Left ventricle myocardium inferior (tissue), 1 donor: ENCODE measurements at places on chromosomes 3 and 15.
A peak's percentile ranks its signal among the peaks of the same experiment; 100 is the strongest.

DNA sequence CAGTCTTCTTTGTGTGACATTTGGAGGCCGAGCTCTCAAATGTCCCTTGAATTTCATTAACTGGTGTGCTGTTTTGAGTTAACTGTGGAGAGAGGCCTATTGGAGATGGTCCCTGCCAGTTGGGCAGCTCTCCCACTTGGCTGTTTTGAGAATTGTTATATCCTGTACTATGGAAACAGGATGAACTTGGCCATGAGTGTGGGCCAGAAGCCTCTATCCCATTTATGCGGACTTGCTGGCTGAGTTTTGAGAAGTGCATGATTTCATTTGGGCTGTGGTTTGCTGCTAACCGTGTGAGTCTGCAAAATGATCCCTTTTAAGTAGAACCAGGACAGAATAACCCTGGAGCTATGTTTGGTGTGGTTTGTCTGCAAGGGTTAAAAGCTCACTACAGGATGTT lies 366.0 kb downstream of the PTPRG start:
- DNase-seq = peak; percentile 83

DNA sequence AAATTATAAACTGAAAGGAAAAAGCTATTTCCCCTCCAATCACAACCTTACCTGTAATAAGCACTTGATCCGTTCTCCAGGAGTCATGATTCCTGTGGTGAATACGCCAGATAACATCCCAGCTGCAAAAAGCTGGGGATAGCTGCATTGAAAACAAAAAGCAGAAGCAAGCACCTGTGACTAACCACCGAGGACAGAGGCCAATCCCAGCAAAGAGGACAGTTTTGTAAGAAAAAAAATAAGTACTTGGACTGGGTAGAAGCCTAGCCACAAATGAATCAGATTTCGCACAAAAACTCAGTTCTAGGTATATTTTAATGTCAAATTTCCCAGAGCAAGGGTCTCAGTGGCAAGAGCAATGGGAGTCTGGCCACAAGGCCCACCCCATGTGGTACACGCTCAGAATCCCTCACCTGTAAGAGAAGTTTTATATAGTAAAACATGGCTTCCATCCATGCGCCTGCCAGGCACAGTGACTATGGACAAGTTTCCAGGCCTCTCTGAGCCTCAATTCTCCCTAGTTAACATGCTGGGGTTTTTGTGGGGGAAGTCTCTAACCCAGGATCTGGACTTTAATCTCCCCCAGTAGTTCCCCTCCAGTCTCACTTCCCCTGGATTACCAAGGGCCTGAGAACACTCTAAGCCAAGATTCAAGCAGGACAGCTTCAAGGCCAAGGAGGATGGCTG lies 19.2 kb downstream of the SLC25A20 start:
- no peak for DNase-seq

GRCh38 chr3:129013491-129013891 lies 12.4 kb downstream of the EFCC1 start:
- no peak for DNase-seq

DNA sequence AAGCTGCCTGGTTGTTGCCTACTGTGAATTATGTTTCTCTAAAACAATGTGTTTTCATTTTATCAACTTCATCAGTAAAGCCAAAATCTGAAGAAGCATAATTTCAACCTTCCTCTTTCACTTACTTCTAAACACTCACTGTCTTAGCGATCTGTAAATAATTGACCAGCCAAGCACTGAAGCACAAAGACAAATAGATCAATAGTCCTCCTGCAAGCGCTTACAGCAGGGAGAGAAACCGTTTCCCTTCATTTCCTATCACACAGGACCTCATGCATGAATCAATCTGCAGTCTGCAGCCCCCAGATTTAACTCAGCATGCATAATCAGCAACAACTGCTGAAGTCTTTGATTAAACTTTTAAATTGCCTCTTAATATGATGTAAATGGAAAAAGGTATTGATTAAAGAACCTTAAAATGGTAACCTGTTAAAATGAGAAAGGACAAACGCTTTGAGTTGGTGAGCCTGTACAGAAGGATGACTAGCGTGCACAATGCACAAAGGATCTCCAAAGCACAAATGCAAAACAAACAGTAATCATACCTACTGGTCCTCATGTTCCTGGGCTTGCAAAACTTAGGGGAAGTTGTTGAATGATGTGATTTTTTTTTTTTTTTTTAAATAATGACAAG lies 370.2 kb upstream of the ZNF385D start:
- DNase-seq = no peak

GRCh38 chr15:77387365-77388105 lies 32.4 kb downstream of the PEAK1 start:
- DNase-seq = no peak
